ENCODE measurements at places on chromosomes 7 and 10. TPM values are rescaled to one million over a fixed set of nuclear protein-coding genes. Genes with fewer than 3 reads are reported as not detected.

Gene ARHGEF5
- 9.3 TPM for total RNA-seq

Gene APBB1IP
- not detected for total RNA-seq

Gene MGAM2
- total RNA-seq: 0.05 TPM

Gene ZNF92
- total RNA-seq: 11.3 TPM

Gene KCNH2
- total RNA-seq: 4.6 TPM

DNA sequence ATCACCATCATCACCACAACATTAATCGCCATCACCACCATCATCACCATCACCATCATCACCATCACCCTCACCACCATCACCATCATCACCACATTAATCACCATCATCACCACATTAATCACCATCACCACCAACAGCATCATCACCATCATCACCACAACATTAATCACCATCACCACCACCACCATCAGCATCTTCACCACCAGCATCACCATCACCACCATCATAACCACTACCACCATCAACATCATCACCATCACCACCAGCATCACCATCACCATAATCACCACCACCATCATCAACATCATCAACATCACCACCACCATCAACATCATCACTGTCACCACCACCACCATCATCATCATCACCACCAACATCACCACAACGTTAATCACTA is 124.6 kb downstream of the WDFY4 start:
- DNase-seq: no peak

DNA sequence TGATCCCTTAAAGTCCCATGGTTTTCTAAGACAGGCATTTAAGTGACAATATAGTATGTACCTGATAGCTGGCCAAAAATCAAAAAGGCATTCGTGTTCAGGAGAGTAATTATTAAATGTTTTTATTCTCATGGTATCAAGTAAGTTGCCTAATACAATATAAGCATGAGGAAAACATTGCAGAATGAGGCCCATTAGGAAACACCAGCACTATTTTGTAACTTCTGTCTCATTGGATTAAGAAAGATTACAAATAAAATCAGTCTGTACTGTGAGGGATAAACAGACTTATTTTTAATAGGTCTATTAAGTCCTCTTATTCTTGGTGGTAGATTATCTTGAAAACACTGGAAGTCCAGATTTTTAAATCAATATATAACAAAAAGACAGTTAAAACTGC is 110.1 kb downstream of the SNX13 start:
- DNase-seq: no peak

- no peak for DNase-seq
These were observed 38.4 kb upstream of the BMS1 start for GRCh38 chr10:42744134-42744701.

- peak; percentile 98 for DNase-seq
These were observed 50.6 kb downstream of the PRTFDC1 start for GRCh38 chr10:24901686-24902399.

DNA sequence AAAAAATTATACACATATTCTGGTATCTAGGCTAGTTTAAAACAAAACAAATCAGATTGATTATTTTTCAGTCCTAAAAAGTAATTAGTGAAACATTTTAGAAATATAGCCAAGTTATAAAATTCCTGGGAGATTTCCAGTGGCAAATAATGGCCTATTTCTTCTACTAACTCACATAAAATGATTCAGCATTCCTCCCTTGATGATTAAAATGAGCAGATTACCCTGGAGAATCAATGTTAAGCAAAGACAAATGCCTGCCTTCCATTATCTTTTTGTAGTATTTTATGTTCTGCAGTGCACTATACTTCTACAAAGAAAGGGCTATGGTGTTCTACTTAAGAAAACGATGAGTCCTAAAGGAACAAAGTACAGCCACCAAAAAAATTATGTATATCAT is 53.6 kb downstream of the PARD3 start:
- DNase-seq: no peak
